M059J (cell line): ENCODE measurements at places on chromosomes 7 and 10. TPM values are rescaled to one million over a fixed set of nuclear protein-coding genes. Genes with fewer than 3 reads are reported as not detected.

The KMT2C gene
- total RNA-seq, result 9.7 and 18.9 TPM in 2 replicates

The INHBA gene
- total RNA-seq, result 2.1 and 5.2 TPM in 2 replicates

The ADAM22 gene
- total RNA-seq, result 0.74 and 1.4 TPM in 2 replicates

The TEX36 gene
- total RNA-seq, result 0.10 TPM in 1 of 2 replicates, not detected in the other

The PLXNA4 gene
- 6.0 and 6.2 TPM in 2 replicates for total RNA-seq

The CDHR1 gene
- total RNA-seq, result not detected in 2 replicates

The ENTPD1 gene
- total RNA-seq, result 0.02 TPM in 1 of 2 replicates, not detected in the other

The SLC18A2 gene
- total RNA-seq, result not detected in 2 replicates

The CRYGN gene
- total RNA-seq, result not detected in 2 replicates

The CTTNBP2 gene
- total RNA-seq, result 0.39 and 0.59 TPM in 2 replicates

The KAZALD1 gene
- 6.7 and 12.5 TPM in 2 replicates for total RNA-seq

The PANK1 gene
- 10.7 and 12.0 TPM in 2 replicates for total RNA-seq

The PNLIPRP3 gene
- total RNA-seq, result not detected in 2 replicates

The TACC2 gene
- total RNA-seq, result 2.9 and 7.8 TPM in 2 replicates

The C10orf62 gene
- not detected in 2 replicates for total RNA-seq

The ASB10 gene
- total RNA-seq, result not detected in 2 replicates

The DYNC1I1 gene
- total RNA-seq, result 2.4 and 4.4 TPM in 2 replicates

DNA sequence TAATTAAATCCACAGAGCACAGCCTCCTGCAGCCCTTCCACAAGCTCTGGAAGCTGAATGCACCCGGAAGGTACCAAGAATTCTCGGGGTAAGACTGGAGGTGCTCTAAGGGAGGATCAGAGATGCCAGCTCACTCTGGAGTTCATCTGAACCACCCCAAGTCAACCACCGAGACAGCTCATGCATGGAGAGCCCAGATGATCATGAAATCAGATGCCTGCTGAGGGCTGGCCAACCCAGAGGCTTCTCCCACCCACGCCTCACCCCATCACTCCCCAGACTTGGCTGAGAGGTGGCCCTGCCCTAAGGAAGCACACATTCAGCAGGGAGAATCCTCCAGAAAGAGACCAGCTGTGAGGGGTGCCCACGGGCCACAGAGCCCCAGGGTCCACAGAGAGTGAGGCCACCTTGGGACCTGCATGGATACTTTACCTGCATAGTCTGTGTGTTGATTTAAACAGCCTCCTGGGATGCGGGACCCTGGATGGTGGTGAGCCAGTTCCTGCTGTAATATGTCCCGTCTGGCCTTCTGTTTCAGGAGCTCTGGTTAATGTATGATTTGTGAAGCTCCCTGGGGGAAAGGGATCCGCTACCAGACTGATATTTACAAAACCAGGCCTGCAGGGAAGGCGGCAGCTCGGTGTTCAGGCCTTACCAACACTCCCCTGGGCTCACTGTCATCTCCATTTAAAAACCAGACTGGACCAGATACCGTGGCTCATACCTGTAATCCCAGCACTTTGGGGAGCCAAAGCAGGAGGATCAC, 64.9 kb downstream of the INSIG1 start:
- no peak for DNase-seq

GRCh38 chr10:60139798-60140566, 233.6 kb upstream of the CCDC6 start:
- peak; percentile 69 for DNase-seq

- peak; percentile 81 for DNase-seq
Measured at GRCh38 chr7:138388673-138389491, 71.2 kb upstream of the TRIM24 start.

- no peak for DNase-seq
Measured at GRCh38 chr7:138006106-138006505, 4.2 kb upstream of the CREB3L2 start.

DNA sequence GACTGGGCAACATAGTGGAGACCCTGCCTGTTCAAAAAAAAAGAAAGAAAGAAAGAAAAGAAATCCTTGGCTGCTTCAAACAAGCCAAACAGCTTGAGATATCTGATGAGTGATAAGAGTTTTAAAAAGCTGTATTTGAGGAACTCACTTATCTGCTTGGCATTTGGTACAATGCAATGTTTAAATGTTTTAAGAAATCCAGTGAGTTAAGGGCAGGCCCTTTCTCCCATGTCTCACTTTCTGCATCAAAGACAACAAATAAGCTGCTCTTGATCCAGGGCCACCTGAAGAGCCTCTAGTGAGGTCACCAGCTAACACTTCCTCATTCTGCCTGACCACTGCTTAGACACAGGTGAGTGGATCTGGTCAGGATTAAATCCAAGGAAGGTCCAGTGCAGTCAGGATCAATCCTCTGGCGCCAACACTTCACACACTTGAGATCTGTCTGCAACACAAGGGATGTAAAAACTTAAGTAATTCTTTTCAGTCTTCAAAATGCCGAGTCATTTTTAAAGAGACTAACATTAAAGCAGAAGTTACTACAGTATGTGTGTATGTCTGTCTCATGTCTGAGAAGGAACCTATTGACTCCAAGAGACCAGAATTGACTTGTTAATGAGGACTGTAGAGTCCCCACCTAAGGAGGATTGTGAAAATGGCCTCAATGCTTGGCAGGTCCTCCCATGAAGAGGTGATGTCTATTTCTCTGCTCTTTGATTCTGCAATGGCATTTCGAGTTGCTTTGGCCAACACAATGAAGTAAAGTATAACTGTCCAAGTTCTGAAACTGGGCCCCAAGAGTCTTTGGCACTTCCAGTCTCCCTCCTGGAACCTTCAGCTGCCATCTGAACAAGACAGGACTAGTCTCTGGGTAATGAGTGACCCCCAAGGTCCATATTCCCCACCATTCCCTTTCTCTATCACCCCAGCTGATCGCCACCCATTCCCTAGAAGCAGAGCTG, 43.1 kb downstream of the CREB3L2 start:
- DNase-seq, result no peak

DNA sequence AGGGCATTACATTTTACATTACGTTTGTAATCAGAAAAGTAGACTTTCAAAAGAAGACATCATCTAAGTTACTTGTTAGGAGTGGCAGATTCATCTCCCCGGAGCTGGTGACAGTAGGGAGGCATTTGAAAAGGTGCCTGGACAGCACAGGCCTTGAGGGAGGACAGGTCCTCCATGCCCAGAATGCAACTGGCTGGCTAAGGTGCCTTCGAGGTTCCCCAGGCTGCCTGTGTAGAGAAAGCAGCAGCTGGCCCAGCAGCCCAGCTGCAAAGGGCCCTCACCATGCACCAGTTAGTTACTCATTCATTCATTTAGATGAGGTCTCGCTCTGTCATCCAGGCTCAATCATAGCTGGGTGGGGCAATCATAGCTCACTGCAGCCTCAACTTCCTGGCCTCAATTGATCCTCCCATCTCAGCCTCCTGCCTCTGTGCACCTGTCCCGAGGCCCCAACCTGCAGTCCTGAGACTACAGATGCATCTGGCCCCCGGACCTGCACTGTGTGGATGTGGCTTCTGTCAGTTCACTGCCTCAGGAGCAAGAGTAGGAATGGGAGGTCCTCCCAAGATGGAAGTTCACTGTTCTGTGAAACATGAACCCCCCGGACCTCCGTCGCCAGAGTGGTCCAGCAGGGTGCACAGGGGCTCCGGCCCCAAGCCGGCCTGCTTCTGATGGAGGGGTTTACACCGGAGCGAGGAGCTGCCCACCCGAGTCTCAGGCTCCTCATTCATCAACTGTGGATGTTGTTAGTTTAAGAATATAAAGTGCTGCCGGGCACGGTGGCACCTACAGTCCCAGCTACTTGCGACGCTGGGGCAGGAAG, 36.6 kb downstream of the PRKAG2 start:
- DNase-seq, result no peak

- DNase-seq, result no peak
Measured at GRCh38 chr7:50653981-50654425, 88.8 kb upstream of the DDC start.

DNA sequence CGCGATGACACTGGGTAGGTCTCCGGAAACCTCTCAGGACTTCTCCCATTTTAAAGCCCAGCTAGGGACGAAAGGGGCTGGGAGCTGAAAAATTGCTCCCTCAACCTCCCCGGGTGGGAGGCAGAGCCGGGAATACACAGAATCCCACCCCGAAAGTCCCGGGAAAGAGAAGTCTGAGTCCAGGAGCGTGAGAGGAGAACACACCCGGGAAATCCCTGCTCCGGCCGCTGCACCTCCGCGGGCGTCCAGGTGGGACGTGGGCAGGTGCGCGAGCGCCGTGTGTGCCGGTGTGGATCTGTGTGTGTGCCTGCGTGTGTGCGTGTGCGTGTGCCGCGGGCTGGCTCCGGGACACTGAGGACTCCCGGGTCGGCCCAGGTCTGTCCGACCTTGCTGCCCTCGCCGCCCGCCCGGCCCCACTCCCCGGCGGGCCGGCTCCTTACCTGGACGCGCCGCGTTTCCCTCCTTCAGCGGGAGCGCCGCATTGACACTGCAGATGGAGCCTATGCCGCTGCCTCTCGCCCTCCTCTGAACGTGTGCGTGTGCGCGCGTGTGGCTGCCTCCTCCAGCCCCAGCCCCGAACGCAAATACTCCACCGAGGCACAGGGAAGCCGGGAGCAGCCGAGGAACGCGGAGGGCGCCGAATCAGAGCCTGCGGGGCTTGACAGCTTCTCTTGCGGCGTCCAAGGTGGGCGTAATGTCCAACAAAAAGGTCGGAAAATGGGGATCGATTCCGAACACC, at the start of gene PLXNA4:
PLXNA4 (minus strand) TSS at position 489 of the 739 bp plus-strand sequence. CDS start 67,777 bp downstream, outside the sequence.
- DNase-seq, result peak; percentile 33

DNA sequence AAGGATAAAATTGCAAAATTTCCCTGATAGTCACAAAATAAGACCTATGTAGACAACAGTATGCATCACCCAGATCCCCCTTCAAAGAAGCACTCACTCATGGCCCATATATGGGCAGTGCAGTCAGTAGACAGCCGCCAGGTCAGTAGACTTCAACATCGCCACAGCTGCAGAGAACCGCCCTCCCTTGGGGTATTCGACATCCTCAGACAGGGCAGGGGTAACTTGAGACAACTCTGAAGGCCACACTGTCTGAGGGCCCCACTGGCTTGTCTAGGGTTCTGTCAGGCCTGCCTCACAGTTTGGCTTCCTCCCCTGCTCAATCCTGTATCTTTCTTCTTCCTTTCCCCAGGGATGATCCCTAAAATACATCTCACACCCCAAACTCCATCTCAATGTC, 172.3 kb downstream of the IMMP2L start:
- DNase-seq, result no peak

DNA sequence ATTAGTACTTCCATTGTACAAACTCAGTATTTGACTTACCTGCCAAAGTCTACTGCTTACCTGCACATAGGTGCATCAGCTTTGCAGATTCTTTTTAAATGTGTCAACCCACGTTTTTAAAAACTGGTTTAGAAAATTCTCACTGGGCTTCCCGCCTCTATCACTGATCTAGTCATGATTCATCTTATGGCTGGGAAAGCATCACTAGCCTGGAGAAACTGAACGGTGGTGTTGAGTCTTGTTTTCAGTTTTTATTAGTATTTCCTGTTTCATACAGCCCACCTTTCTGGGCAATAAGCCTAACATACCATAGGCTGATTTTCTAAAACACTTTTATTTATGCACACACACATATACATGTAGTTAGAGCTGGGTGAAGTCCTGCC, 19.7 kb downstream of the DOCK1 start:
- peak; percentile 39 for DNase-seq

- no peak for DNase-seq
Measured at GRCh38 chr7:1024876-1025742, 19.2 kb upstream of the GPR146 start.

DNA sequence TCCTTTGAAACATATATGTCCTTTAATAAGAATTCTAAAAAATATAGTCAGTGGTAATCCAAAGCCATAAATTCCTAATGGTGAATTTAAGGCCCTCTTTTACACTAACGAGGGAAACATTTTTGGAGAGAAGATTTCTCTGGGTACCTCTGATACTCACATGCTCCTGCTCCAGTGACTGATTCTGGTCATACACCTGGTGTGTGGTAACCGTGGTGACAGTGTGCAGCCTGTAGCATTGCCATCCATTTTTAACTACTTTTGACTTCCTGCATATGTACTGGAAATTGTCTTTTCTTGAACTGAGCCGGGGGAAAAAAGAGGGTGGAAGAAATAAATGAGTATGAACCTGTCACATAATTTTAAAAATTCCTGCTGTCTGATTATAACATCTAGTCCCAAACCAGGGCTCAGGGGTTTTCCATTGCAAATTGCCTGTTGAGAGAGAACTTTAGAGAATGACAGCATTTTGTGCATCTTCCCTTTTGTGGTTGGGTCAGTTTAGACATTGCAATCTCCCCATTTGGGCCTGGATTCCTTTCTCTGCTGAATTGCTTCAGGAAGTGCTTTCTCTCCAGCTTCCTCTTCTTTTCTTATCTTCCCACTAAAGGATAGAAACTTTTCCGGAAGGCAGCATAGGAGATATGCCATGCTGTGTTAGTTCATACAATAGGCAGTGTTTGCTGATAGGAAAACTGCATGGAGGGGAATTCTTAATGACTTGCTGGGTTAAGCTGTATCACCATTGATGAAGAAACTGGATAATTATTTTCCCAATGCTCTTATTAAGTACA, 125.5 kb downstream of the GRM3 start:
- DNase-seq, result no peak

DNA sequence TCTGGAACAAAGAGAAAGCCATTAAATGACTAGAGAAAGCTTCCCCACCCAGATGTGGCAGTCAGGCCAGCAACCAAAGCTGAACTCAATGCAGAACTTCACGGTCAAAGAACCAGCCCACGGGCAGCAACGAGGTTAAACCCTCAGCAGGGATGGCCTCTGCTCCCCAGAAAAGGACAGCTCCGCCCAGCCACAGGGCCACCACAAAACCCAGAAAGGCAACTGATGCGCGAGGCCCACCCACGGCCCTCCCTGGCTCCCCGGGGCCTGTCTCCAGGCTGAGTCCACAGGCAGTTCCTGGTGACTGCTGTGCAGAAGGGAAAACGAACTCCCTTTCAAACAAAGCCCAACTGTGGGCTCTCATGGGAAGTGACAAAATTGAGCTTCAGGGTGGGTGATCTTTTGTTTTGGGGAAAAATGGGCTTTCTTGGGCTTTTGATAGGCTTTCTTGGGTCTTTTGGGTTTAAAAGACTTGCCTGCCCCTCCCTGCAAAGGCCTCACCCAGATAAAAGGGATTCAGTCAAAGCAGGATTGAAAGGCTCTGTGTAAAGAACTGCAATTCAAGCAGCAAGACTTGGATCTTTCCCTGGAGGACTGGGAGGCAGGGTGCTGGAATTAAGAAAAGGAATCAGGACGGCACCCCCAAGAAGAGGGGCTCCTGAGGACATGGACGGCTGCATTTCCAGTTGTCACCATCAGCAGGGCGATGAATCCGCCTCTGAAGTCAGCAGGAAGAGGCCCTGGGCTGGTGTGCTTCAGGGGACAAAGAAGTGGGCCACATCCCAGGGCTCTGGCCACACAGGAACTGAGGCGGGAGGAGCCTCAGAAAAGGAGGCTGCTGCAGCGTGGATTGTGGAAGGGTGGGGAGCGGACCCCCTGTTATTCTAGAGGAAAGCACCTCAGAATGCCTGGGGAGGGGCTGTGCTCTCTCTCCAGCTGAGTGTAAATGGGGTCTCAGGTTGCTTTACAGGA, 209.9 kb downstream of the USP6NL start:
- DNase-seq, result no peak

GRCh38 chr7:55970978-55971377, 6.6 kb downstream of the NIPSNAP2 start:
- no peak for DNase-seq

GRCh38 chr7:129958643-129959470, 6.1 kb upstream of the UBE2H start:
- DNase-seq, result peak; percentile 95

GRCh38 chr10:114874827-114875411, 53.3 kb downstream of the FHIP2A start:
- DNase-seq, result no peak
